Activated CD8-positive, alpha-beta T cell treated with anti-CD3 and anti-CD28 coated beads for 36 hours (primary cell): ENCODE measurements at places on chromosomes 6 and 20. TPM values are rescaled to one million over a fixed set of nuclear protein-coding genes. Genes with fewer than 3 reads are reported as not detected.
A peak's percentile ranks its signal among the peaks of the same experiment; 100 is the strongest.

HCRTR2 gene
- total RNA-seq, result not detected

LZTS3 gene
- 1.4 TPM for total RNA-seq

MRPS10 gene
- 38.9 TPM for total RNA-seq

KCNQ5 gene
- total RNA-seq, result 14.6 TPM

TTI1 gene
- 39.7 TPM for total RNA-seq

BPIFB1 gene
- not detected for total RNA-seq

ZNF831 gene
- total RNA-seq, result 11.9 TPM

ATP6V1G2 gene
- 1.1 TPM for total RNA-seq

OR2H2 gene
- total RNA-seq, result not detected

TRIM40 gene
- not detected for total RNA-seq

SLC26A8 gene
- total RNA-seq, result not detected

GPX5 gene
- total RNA-seq, result not detected

LRRN4 gene
- not detected for total RNA-seq

NFATC2 gene
- total RNA-seq, result 38.3 TPM

GTF2H4 gene
- total RNA-seq, result 41.9 TPM

OPRM1 gene
- total RNA-seq, result not detected

SLC25A27 gene
- 0.70 TPM for total RNA-seq

SLC4A11 gene
- total RNA-seq, result 1.8 TPM

DNA sequence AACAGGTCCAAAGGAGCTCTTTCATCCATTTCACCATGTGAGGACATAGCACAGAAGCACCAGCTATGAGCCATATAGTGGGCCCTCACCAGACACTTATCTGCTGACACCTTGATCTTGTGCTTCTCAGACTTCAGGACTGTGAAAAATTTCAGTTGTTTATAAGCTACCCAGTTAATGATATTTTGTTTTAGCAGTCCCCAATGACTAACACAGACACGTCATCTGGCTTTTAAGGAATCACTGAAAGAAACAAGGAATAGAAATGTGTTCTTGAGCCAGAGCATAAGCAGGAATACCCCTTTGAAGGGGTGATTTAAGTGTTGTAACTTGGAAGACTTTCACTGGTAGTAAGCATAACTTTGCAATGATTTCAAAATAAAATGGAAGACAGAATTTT lies 214.7 kb upstream of the PTCHD4 start:
- no peak for DNase-seq

DNA sequence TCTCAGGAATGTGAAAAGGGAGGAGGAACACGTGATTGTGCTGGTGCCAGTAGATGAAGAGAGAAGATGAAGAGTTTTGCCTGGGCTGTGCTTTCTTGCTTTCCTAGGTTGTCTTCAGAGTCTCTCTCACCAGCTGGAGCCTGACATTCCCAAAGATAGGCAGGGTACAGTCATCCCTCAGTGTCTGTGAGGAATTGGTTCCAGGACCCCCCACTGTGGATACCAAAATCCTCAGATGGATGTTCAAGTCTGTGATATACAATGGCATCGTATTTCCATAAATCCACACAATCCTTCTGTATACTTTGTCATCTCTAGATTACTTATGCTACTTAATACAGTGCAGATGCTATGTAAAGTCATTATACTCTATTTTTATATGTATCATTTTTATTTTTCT lies 113.5 kb downstream of the SAMD5 start:
- no peak for DNase-seq

- DNase-seq, result no peak
These were observed 37.8 kb downstream of the DUSP22 start for GRCh38 chr6:329888-330691.

DNA sequence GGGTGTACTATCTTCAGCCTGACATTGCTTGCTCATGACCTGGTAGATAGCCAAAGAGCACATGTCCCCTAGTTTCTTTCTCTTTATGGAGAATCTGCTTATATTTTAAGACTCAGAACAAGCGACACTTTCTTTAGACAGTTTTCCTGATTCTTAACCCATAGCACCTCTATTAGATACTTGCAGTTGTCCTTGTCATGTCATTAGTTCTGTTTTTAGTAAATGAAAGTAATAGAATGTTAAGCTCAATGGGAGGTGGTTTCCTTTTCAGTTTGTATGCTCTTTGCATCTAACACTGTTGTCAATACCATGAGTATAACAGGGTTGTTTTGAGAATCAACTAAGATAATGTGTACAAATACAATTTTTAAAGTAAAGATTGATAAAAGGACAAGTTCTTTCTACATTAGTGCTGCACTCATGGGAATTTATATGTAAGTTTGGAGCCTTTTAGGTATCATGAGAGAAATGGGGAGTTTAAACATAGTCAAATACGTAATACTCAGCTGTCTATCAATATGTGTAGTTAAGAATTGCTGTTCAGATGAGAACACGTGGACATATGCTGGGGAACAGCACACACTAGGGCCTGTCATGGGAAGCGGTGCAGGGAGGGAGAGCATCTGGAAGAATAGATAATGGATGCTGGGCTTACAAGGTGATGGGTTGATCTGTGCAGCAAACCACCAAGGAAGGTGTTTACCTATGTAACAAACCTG lies 124.3 kb downstream of the GRM1 start:
- no peak for DNase-seq

DNA sequence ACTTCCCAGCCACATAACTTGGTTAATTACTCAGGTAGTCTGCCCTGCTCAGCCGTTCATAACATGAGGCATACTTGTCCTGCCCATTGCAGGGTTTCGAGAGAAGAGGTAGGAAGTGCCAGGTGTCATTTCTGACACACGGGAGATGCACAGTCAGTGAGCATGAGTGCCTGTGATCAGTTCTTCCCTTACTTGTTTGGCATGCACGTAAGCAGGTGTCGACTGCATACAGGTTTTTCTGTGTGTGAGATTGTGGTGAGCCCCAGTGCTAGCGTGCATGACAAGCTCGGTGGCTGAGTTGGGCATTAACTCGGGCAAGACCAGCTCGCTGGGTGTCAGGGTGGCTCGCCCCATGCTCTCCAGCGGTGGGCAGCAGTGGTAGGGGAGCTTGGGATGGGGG lies 51.2 kb upstream of the SLC22A1 start:
- DNase-seq, result no peak

DNA sequence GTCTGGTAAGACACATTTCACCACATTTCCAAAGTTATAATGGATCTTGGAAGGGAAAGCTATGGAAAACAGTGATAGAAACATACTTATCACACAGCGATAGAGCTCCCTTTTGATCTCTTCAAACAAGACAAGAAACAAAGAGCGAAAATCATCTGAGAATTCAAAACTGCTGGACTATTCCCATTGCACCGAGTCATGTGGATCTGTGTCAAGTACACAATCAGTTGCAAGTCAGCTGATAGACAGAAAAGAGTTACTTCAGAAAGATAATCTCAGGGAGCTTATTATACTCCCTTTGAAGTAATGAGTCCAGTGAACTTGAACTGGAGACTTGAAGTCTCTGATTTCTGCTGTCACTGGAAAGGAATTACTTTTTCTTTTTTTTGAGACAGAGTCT lies 89.7 kb upstream of the GCM1 start:
- DNase-seq, result no peak

DNA sequence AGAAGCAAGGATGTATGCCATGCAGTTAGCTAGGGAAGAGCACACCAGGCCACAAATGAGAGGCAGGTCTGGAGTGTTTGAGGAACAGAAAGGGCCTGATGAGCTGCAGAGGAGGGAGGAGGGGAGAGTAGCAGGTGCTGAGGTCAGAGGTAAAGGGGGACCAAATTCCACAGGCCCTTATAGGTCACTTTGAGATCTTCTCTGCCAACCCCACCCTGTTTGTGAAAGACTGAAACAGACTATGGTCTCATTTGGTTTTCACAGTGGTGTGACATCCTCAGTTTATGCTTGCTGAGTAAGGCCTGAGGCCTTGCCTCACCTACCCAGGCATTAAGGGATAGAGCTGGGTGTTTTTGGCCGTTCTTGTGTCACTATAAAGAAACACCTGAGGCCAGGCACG lies 187.7 kb upstream of the MYLIP start:
- no peak for DNase-seq

DNA sequence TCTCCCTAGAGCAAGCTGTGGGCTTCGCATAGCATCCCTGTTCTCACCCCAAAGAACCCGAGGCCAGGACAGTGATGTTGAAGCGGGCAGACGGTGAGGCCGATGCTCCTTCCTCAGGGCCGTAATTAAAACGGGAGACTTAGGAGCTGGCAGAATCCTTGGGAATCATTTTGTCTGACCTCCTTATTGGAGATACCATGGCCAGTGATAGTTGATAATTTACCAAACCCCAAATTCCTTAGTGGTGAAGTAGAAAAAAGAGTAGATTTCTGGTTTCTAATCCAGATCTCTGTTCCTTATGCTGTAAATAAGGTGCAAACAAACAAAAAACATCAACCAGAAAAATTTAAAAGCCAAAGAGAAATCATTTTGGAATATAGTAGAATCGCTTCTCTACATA lies 361.1 kb upstream of the AGPAT4 start:
- no peak for DNase-seq

DNA sequence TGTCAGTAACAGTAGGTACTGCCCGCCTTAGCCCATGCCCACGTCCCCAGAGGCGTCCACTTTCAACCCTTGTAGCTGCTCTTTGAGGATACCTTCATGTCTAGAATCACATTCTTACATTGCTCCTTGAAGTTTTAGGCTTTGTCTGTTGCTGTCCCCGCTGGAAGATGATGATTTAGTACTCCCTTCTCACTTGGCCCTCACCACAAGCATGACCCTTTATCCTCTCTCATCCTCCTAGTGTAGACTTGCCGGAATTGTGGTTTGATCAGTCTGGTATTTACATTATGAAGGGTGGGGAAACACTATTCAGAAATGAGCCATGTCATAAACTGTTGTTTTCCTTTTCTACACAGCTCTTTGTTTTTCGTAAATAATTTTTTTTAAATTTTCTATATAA lies 87.4 kb downstream of the ARID1B start:
- no peak for DNase-seq

GRCh38 chr6:148448369-148449012 lies 105.9 kb downstream of the SASH1 start:
- peak; percentile 53 for DNase-seq

- DNase-seq, result no peak
These were observed 201.9 kb downstream of the PLCB4 start for GRCh38 chr20:9270831-9271230.

DNA sequence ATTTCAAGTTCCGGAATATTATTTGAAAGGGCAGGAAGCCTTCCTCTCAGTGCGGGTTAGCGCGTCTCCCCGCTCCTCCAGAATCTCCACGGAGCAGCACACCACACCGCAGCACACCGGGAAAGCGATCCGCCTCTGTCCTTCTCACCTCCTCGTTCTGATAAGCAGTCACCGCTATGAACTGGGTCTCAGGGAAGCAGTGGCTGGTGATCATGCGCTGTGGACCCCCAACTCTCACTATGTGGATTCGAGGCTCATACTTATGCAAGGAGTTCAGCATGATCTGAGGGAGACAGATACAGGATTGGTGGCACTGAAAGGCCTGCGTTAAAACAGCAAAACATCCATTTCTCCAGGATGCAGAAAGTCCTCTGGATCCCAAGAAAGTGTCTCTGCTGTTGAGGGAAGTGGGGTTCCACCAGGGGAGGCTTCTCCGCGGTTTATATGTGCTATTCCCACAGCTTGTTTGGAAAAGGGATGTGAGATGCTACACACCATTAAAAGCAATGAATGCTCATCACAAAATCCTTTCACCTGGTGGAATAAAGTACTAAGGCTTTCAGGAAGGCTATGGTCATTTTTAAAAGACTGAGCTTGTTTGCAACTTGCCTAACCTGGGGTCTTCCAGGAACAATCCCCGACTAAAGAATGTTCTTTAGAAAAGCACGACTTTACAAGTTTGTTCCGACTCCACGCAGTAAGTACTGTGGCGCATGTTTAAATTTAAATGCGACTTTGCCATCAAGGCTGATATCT lies 1.9 kb downstream of the TBXT start:
- no peak for DNase-seq

DNA sequence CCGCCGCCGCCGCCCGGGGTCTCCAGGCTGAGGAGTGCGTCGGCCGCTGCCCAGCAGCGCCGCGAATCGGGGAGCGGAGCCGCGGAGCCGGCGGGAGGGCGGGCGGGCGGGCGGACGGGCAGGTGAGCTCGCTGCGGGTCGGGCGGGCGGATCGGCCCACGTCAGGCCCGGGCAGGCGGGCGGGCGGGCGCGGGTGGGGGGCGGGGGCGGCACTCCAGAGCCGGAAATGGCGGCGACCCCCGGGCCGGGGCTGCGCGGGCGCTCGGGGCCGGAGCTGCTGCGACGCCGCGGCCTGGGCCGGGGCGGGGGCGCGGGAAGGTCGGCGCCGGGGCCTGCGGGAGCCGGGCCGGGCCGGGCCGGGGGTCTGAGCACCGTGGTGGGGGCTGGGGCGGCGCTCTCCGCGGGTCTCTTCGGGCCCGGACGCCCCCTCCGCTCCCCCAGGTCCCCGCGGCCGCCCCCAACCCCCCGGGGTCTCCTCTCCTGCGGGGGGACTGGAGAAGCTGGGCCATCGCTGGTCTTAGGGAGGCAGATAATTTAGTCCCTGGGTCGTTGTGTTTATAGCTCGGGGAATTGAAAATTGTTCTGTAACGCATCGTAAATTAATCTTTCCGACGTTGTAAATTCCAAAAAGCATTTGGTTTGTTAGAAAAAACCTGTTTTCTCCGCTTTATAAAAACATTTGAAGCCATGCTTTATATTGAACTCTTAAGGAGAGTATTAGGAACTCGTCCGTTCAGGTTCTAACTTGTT lies 451 bp downstream of the DNAJC5 start:
- no peak for DNase-seq

GRCh38 chr6:12601881-12602280 lies 114.7 kb upstream of the PHACTR1 start:
- DNase-seq, result no peak

DNA sequence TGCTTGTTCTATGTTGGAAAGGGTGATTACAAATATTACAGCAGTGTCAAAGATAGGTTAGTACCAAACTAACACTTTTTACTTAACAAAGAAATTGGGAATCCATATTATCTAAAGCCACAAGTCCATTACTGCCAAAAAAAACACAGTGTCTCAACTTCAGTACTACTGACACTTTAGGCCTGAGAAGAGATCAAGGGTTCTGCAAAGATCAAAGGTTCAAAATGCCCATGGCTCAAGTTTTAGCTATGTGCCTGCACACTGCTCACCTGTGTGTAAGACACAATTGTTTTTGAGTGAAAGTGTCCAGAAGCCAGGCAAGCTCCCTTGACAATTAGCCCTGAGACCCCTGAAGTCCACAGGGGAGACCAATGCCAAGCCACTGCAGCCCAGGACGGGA lies 132.6 kb downstream of the ZMYND8 start:
- DNase-seq, result no peak

- no peak for DNase-seq
These were observed 161.9 kb downstream of the GMPR start for GRCh38 chr6:16400248-16400760.

- DNase-seq, result no peak
These were observed 41.7 kb downstream of the SLC16A10 start for GRCh38 chr6:111129013-111129412.

DNA sequence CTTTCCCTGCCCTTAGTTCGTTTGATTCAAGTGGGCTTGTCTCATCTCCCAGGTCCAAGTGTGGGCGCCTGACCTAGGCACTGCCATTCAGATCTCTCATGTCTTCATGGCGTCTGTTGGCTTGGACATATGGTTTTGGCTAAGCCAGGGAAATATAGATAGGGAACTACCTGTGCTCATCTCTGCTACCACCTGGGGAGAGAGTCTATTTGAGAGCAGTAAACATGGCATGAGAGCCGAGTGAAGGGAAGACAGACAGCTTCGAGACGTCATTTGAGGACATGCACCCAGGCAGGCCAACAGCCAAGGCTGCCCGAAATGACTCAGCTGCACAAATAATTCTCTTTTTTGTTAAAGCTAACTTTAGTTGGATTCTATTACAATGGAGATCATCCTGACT lies 370.7 kb upstream of the AGPAT4 start:
- no peak for DNase-seq

GRCh38 chr6:13761361-13762036 lies 49.9 kb upstream of the RANBP9 start:
- no peak for DNase-seq
